Pulmonary artery endothelial cell (primary cell): ENCODE measurements at places on chromosomes 7 and 10.
A peak's percentile ranks its signal among the peaks of the same experiment; 100 is the strongest.

GRCh38 chr10:13298748-13299436 is 972 bp downstream of the PHYH start:
- no peak for DNase-seq

DNA sequence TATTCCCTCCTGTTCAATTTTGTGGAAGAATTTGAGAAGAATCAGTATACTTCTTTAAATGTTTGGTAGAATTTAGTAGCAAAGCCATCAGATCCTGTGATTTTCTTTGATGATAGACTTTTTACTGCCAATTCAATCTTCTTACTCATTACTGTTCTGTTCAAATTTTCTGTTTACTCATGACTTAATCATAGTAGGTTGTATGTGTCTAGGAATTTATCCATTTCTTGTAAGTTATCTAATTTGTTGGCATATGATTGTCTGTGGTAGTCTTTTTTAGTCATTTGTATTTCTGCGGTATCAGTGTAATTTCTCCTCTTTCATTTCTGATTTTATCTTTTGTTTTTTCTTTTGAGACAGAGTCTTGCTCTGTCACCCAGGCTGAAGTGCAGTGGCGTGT is 87.4 kb downstream of the CCDC3 start:
- DNase-seq = no peak

DNA sequence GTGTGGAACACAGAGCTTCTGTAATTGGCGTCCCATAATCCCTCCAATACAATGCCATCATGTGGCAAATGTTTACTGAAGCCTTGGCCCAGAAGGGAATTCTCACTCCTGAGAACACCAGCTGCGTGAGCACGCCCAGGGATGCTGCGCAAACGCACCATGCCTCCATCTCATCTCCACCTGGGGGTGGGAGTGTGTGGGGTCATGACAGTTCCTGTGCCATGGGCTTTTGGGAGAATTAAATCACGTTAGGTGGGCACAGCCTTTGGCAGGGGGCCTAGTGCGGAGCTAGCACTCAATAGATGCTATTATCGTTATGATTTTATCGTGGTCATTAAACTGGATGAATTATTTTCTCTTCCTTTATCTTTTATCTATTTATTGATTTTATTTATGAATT is 15.8 kb downstream of the WDFY4 start:
- no peak for DNase-seq

DNA sequence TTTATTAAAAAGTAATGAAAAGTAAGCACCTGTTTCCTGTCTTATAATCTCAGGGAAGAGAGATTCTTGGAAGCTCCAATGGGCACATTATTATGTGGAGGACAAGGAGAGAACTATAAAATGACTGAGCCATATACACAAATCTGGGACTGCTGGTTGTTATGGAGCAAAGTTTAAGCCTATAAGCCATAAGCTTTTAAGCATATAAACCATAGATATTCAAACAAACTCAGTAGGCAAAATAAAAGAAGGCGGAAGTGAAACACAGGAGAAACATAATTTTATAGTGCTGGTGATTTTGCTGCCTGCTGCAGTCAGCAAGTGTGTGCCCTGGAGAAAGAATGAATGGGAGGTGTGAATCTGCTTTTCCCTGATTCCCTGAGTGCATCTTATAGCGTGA is 274.4 kb downstream of the KIF20B start:
- no peak for DNase-seq

DNA sequence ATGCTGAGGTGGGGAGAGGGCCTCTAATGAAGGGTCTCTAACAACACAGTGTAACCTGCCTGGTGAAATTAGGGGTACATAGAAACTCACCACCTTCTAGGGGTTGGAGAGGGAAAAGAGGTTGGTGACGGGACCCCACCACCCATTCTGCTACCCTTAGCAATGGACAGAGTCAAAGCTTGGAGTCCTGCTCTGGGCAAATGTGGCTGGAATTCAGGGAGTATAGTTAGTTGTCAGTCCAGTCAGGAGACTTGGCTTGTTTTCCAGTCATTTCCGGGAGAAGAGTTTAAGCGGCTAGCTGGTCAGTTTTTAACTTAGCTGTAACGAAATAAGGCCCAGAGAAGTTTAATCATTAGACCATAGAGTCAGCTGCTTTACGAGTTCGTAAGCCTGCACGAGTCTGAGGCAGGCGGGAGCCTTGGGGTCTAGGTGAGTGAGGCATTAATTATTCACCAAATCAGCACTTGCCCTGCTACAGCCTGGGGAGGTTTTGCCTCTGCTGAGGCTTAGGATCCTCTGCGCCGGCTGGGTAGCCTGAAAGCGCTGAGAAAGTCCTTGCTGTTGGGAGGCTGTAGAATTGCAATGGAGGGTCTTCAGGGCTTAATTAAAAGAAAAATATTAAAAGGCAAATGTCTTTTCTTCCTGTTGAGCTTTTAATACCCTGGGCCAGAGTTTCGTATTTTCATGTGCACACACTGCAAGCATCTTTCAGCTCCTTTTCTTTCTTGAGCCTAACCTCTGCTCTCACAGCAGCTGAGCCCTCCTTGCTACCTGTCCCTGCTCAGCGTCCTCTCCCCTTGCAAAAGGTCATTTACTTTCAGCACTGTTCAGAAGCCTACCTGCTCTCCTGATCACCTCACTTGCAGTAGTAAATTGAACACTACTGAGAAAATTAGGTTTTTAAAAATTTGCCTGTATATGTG is 1.5 kb upstream of the LAMB1 start:
- DNase-seq = no peak

- DNase-seq = peak; percentile 63
These were observed 230.3 kb downstream of the ARHGAP12 start for GRCh38 chr10:31698181-31698830.

- DNase-seq = no peak
These were observed 39.8 kb downstream of the SLC37A3 start for GRCh38 chr7:140358412-140359051.

GRCh38 chr10:126880926-126881325 is 24.3 kb upstream of the DOCK1 start:
- DNase-seq = no peak

GRCh38 chr10:29208845-29209244 is 80.0 kb upstream of the LYZL1 start:
- DNase-seq = no peak
